RWPE1 (cell line): ENCODE measurements at places on chromosomes 6 and 20.
A peak's percentile ranks its signal among the peaks of the same experiment; 100 is the strongest.

DNA sequence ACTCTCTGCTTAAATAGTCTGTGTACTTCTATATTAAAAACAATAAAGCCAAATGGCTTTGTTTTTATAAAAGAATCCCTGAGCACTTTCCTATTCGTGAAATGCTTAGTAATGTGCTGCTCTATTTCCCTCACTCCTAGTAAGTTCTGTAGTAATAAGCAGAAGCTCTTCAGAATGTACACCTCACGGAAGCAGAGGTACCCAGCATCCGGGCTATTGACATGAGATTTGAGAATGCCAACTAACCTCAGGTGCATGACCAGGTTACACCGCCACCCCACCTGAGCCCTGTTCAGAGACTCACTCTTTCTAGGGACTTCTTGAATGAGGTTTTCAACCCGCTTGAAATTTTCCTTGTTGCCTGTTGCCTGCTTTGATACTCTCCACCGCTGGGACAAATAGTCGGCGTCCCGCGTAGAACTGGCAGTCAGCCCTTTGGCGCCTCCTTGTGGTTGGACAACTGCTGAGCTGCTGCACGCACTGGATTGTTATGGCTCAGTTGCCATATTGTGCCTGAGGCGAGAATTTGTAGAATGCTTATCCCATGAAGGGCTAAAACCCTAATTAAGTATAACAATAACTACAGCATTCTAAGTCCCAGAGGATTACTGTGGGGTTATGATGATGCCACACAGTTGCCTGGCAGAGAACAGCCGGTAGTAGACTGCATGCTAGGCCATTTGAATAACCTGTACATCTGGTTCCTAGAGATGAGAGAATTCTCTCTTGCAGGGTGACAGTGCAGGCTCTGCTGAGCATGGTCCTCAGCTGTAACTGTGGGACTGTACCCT lies 95.4 kb downstream of the KHDC1L start:
- peak; percentile 75 for DNase-seq

DNA sequence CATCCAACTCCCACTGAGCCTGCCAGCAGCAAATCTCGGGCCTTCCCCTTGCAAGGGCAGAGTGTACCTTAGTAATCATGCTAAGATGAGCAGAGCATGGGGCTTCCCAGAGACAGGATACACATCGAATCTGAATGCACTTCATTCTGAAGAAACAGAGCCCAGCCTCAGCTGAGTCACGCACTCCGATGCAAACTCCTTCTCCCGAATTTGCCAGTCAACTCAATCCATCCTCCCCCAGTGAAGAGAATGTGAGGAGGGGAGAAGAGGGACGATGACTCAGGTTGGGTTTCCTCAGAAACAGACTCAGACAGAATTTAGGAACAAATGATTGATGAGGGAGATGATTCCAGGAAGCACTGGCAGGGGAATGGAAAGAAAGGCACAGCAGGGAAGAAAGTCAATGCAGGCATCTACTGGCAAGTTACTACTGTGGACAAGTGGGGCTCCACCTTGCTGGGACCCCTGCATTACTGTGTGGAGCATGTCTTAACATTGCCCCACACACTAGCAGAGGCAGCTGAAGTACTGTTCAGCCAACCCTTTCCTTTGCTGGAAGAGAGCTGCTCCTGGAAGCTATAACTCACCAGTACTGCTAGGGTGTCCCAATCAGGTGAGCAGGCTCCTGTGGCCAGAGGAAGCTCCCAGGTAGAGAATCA lies 251.6 kb downstream of the ADGB start:
- DNase-seq = no peak

- no peak for DNase-seq
These were observed 6.5 kb upstream of the BPIFB1 start for GRCh38 chr20:33276303-33277113.

GRCh38 chr6:11126876-11127275 lies 15.4 kb upstream of the ERVFRD-1 start:
- DNase-seq = no peak

GRCh38 chr6:166726201-166726600 lies 99.2 kb upstream of the RPS6KA2 start:
- DNase-seq = no peak

- peak; percentile 59 for DNase-seq
These were observed 4.7 kb downstream of the GSTA4 start for GRCh38 chr6:52990342-52990741.

GRCh38 chr6:722608-723007 lies 29.7 kb upstream of the EXOC2 start:
- DNase-seq = no peak

DNA sequence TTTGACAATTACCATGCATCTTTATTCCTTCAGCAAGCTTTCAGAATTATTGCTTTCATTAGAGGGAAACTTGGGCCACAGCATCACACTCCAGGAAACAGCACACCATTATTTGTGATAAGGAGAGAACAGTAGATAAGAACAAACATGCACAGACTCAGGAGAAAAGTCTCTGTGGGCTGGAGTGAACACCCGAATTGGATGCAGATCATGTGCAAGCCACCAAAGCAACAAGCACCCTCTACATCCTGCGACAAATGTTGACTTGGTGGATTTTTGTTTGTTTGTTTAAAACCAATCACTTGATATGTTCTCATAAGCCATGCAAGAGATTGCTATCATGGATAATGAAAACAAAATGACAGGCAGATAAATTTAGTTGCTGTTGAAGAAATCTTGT lies 67.7 kb upstream of the ZFP64 start:
- no peak for DNase-seq

- DNase-seq = peak; percentile 45
These were observed 5.3 kb upstream of the TCP11 start for GRCh38 chr6:35146453-35146852.

DNA sequence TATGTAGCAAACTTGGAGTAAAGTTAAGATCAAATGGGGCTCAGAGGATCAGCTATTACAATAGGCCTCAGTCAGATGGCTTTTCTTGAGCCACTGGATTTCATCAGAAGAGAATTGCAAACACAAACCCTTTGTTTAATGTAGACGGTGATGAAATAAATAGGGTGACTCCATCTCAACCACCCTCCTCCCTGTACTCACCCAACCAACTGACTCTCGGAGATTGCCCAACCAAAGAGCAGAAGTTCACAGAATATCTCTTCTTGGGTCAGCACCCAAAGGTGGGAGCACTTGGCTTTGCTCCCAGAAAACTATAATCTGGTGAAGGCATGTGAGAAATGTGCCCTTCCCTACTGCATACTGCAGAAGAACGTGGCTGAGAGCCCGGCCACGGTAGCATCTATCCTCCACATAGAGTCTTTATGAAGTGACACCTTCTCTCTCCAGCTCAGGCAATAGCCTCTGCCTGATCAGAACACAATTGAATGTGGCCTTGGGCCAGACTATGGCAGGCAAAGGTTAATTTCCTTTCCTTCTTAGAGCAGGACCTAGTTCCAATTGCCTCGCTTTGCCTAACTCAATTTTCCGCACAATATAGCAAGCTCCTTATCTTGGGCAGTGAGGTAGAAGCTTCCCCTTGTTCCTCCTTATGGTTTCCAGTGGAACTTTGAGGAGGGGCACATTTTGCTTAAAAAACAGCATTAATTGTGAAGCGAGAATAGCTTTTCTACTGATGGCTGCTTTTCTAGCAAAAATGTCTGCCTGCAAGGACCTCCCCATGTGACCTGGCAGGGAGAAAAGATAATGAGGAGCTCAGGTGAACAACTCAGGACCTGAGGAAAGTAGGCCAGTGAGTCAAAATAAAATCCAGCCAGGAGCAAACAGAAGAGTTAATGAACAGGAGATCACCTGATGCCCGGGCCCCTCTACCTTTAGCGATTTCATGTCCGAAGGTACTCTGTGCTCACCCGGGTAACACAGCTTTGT lies 79.4 kb downstream of the GFOD1 start:
- DNase-seq = peak; percentile 93

GRCh38 chr6:134447423-134447822 lies 129.5 kb upstream of the SGK1 start:
- no peak for DNase-seq

GRCh38 chr6:47456536-47456975 lies 21.0 kb upstream of the CD2AP start:
- DNase-seq = no peak

DNA sequence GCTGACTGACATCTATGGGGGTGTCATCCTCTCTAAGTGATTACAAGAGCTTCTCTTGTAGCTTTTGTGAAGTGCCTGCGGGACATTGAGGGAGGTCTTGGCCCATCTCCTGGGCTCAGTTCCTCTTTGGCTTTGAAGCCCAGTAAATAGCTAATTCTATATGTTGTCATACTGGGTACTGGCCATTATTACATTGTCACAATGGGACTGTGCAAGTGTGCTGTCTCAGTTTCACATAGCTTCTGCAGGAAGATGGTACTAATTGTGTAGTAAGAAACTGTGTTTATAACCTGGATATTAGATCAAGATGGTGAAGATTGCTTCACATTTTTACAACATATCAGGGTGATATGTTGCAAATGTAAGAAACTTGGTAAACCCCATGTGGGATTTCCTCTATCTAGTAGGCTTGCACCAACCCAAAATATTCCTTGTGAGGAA lies 19.9 kb downstream of the SPINT3 start:
- no peak for DNase-seq

GRCh38 chr6:132797951-132798868 lies at the start of gene SLC18B1:
Gene SLC18B1, minus strand, starts transcription at chr6:132798637. Its CDS starts 181 bp downstream, at chr6:132798456.
- DNase-seq = peak; percentile 60

- no peak for DNase-seq
These were observed 11.1 kb downstream of the EDEM2 start for GRCh38 chr20:35135867-35136586.

DNA sequence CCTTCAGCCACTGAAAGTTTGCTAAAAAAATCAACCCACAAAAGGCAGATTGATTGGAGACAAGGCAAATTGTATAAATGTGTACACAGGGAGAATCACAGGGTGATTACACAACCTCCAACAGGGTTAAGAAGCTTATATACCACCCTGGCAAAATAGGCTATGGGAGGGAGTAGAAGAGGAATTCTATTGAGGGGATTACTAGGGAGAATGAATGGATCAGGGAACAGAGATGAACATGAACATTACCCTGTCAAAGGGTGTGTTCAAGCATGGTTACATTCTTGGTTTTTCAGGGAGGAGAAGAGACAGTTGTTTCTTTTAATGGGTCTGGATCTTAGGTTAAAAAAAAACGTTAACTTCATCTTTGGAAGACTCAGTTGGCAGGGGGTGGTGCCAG lies 5.1 kb upstream of the MRS2 start:
- no peak for DNase-seq

- no peak for DNase-seq
These were observed 4.3 kb downstream of the LAMP5 start for GRCh38 chr20:9518576-9519175.

- DNase-seq = no peak
These were observed 49.0 kb upstream of the PAX1 start for GRCh38 chr20:21656308-21657067.

DNA sequence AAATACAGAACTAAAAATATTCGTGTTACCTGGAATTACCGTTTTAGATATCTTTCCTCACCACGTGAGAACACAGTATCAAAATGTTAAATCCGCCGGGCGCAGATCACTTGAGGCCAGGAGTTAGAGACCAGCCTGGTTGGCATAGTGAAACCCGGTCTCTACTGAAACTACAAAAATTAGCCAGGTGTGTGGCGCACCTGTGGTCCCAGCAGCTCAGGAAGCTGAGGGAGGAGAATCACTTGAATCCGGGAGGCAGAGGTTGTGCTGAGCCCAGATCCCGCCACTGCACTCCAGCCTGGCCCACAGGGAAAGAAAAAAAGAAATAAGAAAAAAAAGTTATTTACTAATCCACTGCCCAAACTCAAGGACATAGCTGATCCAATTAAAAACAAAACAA lies 4.8 kb upstream of the DDX43 start:
- DNase-seq = no peak
